Dermis microvascular lymphatic vessel endothelial cell (primary cell): ENCODE measurements at places on chromosomes 11 and 22. TPM values are rescaled to one million over a fixed set of nuclear protein-coding genes. Genes with fewer than 3 reads are reported as not detected.

DNA sequence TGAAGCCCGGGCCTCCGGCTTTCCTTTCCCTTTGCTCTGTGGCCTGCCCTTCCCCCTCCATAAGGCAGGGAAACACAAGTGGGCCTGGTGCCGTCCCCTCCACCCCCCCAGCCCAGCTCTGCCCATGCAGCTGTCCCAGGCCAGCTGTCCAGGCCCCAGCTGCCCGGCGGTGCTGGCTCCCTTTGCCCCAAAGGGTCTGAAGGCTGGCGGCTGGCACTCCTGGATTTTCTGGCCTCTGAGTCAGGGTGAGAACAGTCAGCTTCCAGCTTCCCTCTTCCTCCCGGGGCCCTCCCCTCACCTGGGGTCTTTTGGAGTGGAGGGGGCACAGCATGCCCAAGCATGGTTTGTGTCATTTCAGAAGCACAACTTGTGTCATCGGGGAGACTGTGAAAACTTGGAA, 27.8 kb downstream of the CD82 start:
- no peak for DNase-seq

- DNase-seq: no peak
Measured at GRCh38 chr11:102800767-102801166, 2.8 kb upstream of the MMP1 start.

- DNase-seq: peak; percentile 12
Measured at GRCh38 chr22:42116848-42117424, 13.7 kb downstream of the CYP2D6 start.

- DNase-seq: no peak
Measured at GRCh38 chr22:29563652-29564460, 10.3 kb upstream of the THOC5 start.

GRCh38 chr22:47901911-47902310, 1139.5 kb downstream of the TBC1D22A start:
- no peak for DNase-seq

GRCh38 chr11:69800278-69800677, 18.9 kb downstream of the FGF3 start:
- no peak for DNase-seq

DNA sequence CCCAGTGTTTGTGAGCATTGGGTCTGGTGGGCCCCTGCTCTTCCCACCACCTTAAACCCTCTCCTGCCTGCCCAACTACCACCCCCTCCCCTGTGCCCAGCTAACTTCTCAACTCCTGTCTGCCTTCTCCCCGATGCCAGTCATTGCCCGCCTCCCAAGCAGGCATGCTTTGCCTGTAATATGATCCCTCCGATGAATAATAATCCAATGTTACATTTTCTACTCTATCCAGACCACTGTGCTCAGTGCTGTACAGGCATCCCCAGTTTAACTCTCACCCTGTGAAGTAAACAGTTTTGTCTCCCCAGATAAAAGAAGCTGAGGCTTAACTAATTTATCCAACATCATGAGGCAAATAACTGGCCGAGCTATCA, 35.5 kb upstream of the OLFML1 start:
- no peak for DNase-seq

GRCh38 chr11:120546312-120547205, 35.0 kb downstream of the GRIK4 start:
- DNase-seq: no peak

DNA sequence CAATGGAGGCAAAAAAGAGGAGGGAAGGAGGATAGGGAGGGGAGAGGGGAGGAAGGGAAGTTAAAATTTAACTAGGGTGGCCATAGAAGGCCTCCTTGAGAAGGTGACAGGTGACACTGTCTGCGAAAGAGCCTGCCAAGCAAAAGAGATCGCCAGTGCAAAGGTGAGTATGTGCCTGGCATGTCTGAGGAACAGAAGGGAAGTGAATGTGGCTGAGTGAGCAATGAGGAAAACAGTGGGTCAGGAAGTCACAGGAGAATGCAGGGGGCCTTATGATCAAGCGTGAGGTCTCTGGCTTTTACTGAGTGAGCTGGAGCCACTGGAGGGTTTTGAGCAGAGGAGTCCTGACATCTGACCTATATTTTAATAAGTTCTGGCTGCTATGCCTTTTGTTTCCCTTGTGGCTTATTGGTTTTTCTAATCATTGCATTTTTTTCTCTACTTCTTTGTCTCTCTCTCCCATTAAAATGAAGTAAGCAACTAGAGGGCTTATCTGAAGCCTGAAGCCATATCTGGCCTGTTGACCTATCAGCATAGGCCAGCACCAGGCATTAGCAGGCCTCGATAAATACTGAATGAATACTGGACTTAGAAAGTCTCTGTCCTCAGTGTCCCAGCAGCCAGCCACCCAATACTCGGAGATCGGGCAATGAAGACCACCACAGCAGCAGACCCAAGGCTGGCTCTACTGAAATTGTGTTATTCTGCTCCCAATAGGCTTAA, 5.6 kb downstream of the AP1B1 start:
- no peak for DNase-seq

DNA sequence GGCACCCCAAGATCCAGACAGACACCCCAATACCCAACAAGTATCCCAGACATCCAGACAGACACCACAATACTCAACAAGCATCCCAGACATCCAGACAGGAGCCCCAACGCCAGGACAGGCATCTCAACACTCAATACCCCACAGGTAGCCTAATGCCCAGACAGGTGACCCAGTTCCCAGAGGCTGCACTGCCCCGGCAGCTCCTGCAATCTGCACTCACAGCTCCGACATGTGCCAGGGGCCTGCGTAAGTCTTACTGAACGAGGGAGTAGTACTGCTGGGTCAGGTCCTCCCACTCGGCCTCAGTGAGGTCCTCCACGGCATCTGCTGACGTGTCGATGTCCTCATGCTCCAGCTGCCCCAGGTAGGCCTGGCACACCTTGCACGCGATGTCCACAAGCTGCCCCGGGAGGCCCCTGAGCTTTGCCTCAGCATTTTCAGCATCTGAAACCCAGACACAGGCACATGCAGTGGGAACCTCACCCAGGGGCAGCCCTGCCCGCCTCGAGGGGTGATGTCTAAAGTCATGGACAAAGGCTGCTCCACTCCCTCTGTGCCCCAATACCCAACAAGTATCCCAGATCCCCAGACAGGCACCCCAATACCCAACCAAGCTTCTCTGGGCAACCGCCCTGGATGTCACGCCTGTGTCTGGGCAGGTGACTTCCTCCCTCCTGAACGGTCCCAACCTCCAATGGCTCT, 16.6 kb downstream of the TTLL8 start:
- no peak for DNase-seq

The MEI1 gene
- 2.3 and 3.7 TPM in 2 replicates for total RNA-seq

The POLA2 gene
- total RNA-seq: 4.7 and 5.7 TPM in 2 replicates

The NAA40 gene
- total RNA-seq: 8.3 and 13.4 TPM in 2 replicates
